ENCODE measurements at places on chromosomes 11 and 22. TPM values are rescaled to one million over a fixed set of nuclear protein-coding genes. Genes with fewer than 3 reads are reported as not detected.

GRCh38 chr11:2771758-2772466 is 72.1 kb upstream of the KCNQ1OT1 start:
- no peak for DNase-seq

DNA sequence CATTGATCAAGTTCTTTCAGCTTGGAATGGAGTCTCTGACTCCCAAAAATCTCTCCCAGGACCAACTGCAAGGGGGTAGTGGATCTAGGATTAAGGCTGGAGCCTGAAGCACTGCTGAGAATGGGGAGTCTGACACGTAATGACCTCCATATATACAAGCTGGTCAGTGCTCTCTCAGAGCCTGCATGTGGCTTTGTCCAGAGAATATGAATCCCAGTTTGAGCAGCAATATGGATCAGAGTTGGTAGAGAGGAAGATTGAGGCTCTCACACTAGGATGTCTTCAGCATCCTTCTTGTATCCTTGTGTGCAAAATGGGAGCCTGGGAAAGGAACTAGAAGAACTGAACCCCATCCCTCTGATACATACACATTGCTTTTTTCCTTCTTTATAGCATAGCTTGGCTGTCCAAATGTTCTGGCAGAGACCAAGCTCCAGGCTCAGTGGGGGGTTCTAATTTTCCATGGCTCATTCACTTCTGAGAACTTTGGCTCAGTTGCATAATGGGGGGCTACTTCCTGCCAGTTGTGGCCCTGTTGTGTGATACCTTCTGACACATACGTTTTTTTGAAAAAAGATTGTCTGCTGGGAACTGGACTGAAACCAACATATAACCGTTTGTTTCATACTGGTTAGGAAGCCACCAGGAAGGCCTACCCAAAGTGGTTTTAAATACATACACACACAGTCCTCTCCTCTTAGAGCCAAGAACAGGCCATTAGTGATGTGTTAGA is 138.2 kb downstream of the ETS1 start:
- DNase-seq: no peak

- DNase-seq: no peak
Observed at GRCh38 chr22:45680932-45681700, 9.5 kb downstream of the ATXN10 start.

MS4A15 gene
- total RNA-seq: not detected

DNA sequence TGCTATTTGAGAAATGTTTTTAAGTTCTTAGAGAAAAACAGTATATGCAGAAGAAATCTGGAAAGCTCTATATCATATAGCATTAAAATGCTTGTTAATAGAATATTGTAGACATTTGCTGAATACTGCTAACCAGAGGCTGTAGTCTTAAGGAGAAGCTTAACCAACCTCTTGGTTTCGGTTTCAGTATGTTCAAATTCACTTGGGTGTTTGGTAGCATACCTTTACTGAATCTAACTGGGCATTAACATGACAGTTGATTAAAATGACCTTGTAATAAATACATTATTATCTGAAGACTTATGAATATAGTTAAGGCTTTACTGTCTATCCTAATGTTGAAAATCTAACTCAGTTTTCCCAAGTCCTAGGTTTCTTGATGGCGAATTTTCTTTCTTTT is 5.4 kb downstream of the PCF11 start:
- DNase-seq: no peak

DNA sequence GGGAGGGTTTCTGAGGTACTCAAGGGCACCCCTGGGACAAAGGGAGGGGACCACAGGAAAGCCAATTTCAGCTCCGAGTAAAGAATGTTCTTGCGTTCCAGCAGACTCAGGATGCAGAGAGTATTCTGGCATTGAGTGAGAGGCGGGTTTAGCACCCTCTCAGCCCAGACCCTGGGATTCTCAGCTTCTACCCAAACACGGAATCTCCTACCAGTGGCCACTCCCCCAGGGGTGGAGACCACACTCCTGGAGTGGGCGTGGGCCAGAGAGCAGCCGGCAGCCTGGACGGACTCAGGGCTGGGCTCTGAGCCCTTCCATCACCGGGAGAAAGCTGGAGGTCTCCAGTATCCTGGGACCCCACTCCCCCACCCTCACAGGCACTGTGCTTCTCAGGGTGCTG is 26.1 kb upstream of the TTLL12 start:
- DNase-seq: no peak

GRCh38 chr11:126311401-126312291 is 7.8 kb downstream of the DCPS start:
- no peak for DNase-seq

LIF gene
- 112 TPM for total RNA-seq

DNA sequence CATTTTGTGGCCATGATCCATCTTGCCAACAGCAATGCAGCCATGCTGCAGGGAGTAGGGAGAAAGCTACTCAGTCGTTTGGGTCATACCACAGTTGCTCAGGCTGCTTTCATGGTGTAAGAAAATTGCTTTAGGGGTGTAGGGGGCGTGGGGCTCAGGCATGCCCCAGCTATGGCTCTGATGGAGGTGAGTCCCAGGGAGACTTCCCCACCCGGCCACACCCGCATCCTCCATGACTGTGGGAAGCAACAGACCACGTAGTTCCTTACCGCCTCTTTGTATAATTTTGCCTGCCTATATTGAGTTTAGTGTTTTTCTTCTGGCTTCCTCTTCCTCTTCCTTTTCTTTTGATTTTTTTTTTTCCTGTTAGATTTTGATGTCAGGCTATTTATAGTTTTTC is 58.8 kb downstream of the SPECC1L start:
- no peak for DNase-seq

DNA sequence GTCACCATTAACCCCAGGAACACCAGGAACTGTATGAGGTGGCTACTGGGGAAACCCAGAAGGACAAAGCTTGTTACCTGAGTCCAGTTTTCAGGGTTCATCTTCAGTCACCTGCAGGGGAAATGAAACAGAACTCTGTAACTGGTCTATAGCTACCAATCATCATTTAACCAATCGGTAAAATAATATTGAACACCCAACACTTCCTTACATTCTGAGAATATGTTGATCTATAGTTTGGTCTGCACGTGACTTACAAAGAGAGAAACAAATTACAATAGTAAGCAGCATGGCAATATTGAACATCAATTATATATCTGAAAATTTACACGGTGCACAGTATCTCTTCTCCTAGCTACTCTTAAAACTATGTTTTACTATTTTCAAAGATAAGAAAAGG is at the start of gene OR6T1:
Gene OR6T1 (minus strand): TSS at position 101 of the 400 bp plus-strand sequence. CDS start 0 bp downstream, at position 101.
- DNase-seq: no peak

All from kidney epithelial cell (primary cell).